Activated CD4-positive, alpha-beta T cell treated with anti-CD3 and anti-CD28 coated beads for 36 hours (primary cell): ENCODE measurements at places on chromosomes 3 and 15. TPM values are rescaled to one million over a fixed set of nuclear protein-coding genes. Genes with fewer than 3 reads are reported as not detected.

- peak; percentile 50 for DNase-seq
These were observed 21.6 kb upstream of the PAK6 start for GRCh38 chr15:40217166-40217824.

DNA sequence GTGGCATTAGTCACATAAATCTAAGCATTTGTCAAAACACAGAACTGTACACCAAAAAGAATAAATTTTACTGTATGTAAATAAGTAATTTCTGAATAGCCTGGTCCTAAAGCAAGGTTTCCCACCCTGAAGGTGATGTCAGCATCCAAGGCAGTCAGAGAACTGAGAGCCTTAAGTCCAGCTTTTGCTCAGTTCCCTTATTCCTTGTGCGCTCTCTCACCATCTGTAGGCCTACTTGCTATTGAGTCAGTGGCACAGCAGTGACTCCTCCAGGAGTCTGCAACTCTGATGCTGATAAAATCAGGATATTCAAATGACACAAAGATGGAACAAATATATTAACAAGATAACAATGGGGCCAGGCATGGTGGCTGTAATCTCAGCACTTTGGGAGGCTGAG lies 22.3 kb downstream of the VPS39 start:
- DNase-seq, result no peak

DNA sequence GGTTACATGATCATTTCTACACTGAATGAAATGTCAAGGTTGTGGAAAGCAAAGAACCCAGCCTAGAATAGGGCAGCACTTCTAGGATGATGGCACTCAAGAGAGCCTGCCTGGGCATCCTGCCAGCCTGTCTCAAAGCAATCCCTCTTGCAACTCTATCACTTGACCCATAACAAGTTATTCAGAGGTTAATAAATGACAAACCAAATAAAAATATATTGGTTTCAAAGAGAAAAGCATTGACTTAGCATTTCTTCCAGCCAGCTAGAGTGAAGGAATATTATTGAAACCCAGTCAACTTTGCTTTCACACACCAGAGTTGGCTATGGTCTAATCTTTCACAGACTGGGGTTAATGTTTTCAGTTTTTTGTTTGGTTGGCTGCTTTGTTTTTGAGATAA lies 214.6 kb upstream of the UBE2E2 start:
- no peak for DNase-seq

TEX264 gene
- total RNA-seq, result 35.3 TPM

- no peak for DNase-seq
These were observed 32.7 kb downstream of the CRABP1 start for GRCh38 chr15:78372880-78373279.

- no peak for DNase-seq
These were observed 3.3 kb downstream of the NPTN start for GRCh38 chr15:73629798-73630429.

DNA sequence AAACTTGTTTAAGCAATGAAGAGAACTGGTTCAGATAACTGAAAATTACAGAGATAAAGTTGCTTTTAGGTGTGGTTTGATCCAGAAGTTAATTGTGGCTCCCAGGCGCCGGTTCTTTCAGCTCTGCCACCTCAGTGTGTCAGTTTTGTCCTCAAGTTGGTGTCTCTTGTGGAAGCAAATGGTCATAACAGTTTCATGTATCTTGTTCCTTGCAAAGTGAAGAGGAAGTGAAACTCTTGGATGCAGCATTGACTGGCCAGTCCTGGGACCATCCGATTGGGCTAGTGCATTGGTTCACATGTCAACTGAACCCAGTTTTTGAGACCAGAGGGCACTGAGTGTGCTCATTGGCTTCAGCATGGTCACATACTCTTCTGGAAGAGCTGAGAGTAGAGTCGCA lies 181.4 kb upstream of the GRM7 start:
- DNase-seq, result no peak

- no peak for DNase-seq
These were observed 89.0 kb downstream of the MRPL46 start for GRCh38 chr15:88378188-88378637.

LARP6 gene
- 0.14 TPM for total RNA-seq

DNA sequence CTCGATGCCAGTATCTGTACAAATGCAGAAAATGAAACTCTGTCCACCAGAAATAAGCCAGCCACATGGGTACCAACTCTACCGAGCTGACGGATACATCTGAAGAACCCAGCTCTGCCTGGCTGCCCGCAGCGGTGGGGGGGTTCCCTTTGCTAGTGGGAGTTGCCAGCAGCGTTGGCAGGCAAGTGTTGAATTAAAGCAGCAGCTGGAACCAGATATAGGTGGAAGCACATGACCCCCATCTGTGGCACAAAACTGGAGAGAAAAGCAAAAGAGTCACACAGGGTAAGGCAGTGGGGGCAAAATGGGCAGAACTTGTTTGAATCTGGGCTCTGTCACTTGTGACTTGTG lies 17.9 kb downstream of the CRYGS start:
- DNase-seq, result no peak

- no peak for DNase-seq
These were observed 151.7 kb downstream of the MEGF11 start for GRCh38 chr15:66101715-66102395.

GRCh38 chr3:135973841-135974240 lies 8.3 kb downstream of the PPP2R3A start:
- no peak for DNase-seq

CCR3 gene
- total RNA-seq, result not detected
